ENCODE measurements at places on chromosomes 7 and 10. TPM values are rescaled to one million over a fixed set of nuclear protein-coding genes. Genes with fewer than 3 reads are reported as not detected.

- peak; percentile 52 for DNase-seq
Measured at GRCh38 chr10:97463363-97464132, 17.6 kb downstream of the ZDHHC16 start.

DNA sequence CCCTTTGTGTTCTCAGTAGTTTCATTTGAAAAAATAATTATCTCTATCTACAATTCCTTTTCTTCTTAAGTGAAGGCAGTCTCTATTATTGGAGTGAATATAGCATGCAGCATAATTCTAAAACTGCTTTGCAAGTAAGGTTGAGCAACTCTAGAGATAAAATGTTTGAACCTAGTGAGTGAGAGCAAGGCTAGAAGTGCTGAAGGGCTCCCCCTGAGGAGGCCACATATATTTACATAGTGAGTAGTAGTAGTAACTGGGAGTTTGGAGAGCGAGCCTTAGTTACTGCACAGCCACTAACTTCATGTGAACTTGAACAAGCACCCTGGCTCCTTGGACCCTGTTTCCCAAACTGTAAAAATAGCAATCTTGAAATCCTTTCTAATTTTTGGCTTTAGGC lies 141.5 kb upstream of the DKK1 start:
- no peak for DNase-seq

GRCh38 chr10:43223056-43223455 lies 43.8 kb downstream of the RASGEF1A start:
- no peak for DNase-seq

DNA sequence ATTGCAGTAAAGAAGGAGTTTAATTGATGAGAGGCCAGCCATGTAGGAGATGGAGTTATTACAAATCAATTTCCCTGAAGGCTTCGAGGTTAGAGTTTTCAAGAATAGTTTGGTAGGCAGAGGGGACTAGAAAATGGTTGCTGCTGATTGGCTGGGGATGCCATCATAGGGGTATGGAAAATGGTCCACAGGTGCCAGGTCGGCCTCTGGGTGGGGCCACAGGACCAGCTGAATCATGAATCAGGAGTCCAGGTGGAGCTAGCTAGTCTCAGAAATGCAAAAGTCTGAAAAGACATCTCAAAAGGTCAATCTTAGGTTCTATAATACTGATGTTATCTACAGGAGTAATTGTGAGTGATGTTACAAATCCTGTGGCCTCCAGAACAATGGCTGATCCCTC lies 714.0 kb upstream of the GHITM start:
- no peak for DNase-seq

ACTL6B gene
- polyA plus RNA-seq, result not detected

ZNF804B gene
- polyA plus RNA-seq, result not detected

PRKAR2B gene
- polyA plus RNA-seq, result 8.0 TPM

Data from muscle of back (tissue), 13 donors.